Nucleus accumbens (tissue), 56 donors: ENCODE measurements at places on chromosomes 16 and 17.

GRCh38 chr16:70578035-70578434 is 54.4 kb downstream of the SF3B3 start:
- DNase-seq = no peak

- DNase-seq = no peak
Observed at GRCh38 chr17:14460516-14461226, 159.8 kb downstream of the HS3ST3B1 start.

- no peak for DNase-seq
Observed at GRCh38 chr17:65703891-65704290, 142.4 kb upstream of the AXIN2 start.

DNA sequence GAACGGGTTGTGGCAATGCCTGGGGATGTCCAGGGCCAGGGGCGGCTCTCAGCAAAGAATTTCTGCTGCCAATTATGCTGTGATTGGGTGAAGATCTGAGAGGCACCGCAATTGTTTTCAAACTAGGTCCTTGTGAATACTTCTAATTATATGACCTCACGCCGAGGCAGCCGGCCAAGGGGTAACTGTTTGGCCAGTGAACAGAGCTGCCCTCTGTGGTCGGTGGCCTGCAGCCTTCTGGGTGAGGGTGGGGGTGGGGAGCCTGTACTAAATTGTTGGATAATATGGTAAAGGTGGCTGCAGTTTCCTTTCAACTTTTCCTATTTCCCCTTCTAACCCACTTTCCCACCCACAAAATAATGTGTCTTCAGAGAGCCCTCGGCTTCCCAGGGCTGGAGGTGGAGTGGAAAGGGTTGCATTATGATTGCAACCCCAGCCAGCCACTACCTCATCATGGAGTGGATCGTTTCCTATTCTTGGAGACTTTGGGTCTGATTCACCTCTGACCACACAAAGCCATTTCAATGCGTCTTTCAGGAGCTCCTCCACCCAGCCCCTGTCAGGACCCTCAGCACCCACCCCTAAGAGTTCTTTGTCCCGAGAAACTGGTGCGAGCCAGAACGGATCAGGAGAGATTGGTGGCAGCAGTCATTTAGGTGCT is 2.0 kb upstream of the DNAI2 start:
- DNase-seq = peak; percentile 92

- no peak for DNase-seq
Observed at GRCh38 chr17:66200685-66201092, 8.8 kb upstream of the CEP112 start.

- no peak for DNase-seq
Observed at GRCh38 chr17:66691644-66692420, 143.1 kb upstream of the CACNG5 start.

- DNase-seq = no peak
Observed at GRCh38 chr16:66619534-66620428, 15.3 kb downstream of the CMTM3 start.

DNA sequence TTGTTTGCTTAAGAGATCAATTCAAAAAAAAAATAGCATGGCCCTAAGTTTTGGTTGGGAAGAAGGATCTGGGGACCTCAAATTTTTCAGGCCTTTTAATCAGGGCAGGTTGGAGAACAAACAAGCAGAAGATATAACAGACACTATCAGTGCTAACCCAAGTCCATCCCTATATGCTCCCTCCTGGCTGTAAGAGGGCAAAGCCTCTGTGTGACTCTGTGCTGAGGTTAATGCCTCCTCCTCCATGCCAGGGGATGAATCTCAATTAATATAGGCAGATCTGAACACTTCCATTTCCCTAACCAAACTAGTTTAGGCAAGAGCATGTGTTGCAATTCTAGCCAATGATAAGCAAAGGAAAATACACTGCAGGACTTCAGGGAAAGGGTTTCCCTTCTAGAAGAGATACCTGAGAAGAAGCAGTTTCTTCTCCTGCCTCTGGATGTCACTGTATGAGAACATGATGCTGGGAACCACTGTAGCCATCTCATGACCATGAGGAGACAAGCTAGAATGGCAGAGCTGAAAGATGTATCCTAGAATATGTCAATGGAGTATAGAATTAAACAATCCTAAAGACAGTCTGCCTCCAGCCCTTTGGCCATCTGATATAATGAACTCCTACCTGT is 76.0 kb downstream of the CHD9NB start:
- no peak for DNase-seq

DNA sequence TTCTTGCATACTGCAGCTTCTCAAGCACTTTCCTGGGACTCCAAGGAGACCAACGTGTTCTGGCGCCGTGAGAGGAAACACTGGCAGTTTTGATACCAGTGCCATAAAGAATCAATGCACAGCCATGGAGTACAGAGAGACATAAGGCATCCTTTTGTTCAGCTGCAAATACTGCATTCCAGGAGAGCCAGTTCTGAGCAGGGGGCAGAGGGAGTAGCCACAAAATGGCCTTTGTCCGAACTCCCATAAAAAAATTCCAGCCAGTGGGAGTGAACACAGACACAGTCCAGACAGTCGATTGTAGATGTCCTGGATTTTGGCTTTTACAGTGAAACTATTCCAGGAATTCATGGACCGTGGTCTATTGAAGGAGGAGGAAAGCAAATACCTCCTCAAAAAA is 36.2 kb upstream of the TEKT3 start:
- DNase-seq = no peak

GRCh38 chr16:49097964-49098363 is 183.7 kb downstream of the CBLN1 start:
- no peak for DNase-seq

DNA sequence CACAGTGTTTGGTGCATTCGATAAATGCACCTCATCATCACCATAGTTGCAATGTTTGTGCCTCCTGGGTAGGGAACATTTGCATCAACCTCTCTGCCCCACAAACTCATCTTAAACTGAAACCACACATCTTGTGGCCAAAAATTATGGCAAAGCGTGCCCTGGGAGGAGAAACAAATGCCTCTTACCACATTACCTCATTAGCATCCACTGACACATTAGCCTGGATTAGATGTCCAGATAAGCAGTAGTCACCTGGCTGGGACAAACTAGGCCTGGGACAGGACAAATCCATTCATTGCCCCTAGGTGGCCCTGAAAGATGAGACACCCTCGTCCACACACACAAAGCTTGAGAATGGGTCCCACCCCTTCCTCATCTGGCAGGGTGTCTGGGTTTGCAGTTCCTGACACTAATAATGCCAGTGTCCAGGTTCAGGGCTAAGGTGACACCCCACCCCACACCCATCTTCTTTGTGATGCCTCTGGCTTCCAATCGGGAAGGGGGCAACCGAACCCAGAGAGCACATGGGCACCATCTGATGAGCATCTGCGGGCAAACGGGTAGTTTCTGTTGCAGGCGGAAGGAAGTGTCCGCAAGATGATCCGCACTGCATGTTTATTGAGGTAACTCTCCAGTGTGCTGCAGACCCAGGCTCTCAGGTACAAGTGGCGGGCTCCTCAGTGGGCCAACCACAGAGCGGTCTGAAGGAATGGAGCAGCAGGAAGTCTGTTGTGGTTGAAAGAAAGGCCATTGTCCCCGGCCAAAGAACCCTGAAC is 8.6 kb downstream of the XYLT1 start:
- no peak for DNase-seq

GRCh38 chr16:25066747-25067631 is 44.6 kb upstream of the LCMT1 start:
- DNase-seq = peak; percentile 40

GRCh38 chr17:2532146-2532720 is 20.5 kb upstream of the METTL16 start:
- no peak for DNase-seq

DNA sequence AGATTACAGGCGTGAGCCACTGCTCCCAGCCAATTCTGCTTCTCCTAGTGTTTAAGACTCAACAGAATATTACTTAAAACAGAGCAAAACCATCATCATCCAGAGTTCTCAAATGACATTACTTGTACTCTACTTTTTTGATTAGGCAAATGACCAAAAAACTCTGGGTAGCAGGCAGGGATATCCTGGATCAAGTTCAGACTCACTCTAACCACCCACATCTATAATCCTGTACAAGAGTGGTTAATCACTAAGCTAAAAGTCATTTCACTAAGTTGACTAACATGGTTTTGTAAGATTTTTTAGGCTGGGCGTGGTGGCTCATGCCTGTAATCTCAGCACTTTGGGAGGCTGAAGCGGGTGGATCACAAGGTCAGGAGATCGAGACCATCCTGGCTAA is 6.8 kb downstream of the NAE1 start:
- DNase-seq = no peak

DNA sequence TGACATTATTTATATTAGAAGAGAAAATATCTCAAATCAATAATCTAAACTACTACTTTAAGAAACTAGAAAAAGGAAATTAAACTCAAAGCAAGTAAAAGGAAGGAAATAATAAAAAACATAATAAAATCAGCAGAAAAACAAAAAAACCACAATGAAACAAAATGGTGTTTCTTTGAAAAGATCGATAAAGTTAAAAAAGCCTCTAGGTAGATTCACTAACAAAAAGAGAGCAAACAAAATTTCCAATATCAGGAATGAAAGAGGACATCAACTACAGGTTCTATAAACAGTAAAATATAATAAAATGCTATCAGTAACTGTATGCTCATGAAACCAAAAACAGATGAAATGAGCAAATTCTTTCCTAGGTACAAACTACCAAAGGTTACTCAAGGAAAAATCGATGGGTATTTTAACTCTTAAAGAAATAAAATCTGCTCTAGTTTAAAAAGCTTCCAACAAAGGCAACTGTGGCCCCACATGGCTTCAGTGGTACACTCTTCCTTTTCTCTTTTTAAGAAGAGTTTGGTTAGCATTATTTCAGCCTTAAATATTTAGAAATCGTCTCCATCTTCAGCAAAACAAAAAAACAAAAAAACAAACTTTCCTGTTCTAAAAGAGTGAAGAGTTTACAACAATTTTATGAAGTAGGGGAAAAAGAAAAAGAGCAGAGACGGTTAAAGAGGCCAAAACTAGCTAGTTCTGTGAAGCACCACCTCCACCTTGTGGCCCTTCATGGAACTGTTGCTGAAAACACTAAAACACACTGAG is 102.2 kb downstream of the TRIM37 start:
- peak; percentile 2 for DNase-seq

DNA sequence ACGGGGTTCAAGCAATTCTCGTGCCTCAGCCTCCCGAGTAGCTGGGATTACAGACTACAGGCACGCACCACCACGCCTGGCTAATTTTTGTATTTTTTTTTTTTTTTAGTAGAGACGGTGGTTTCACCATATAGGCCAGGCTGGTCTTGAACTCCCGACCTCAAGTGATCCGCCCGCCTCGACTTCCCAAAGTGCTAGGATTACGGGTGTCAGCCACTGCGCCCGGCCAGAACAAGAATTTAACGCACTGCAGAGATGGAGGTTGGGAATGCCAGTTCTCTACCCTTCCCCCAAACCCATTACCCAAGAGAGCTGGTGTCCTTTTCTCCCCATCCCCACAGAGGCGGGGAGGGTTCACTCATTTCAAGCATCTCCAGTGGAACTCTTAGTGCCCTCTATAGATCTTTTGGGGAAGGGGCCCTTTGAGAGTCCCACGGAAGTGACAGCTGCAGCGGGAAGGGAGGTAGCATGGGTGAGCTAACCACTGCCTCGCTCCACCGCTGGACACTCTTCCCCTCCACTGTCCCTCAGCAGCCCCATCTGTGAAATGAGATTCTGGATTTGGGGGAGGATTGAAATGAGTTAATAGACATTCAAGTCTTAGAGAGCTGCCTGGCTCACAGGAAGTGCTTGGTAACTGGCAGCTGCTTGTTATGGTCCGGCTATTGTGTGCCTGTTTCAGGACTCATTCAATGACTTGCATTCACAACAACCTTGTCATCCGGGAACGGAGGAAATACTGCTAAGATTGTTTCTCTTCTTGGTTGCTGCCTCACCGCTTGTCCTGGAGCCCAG is 3.5 kb upstream of the UBALD2 start:
- DNase-seq = no peak

DNA sequence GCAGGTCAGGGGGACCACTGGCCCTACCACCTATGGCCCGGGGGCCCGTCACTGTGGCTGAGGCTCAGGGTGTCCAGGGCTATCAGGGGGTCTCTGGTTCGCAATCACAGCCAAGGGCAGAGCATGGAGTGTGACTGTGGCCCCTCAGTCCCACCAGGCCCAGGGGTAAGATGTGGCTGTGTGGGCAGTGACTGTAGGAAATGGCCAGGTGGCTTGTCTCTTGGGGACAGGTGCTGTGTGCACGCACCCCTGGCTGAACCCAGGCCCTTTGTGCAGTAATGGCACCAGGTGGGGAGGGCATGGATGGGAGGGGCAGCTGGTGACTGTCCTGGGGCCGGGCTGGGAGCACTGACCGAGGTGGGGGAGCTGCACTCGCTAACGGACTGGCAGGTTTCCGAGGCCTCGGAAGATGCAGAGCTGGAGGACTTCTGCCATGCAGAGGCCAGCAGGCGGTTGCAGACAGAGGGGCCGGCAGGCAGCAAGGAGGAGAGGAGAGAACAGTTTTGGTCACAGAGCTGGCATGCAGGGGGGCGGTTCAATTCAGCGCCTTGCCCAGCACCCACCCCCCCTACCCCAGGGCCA is 18.8 kb downstream of the IL34 start:
- no peak for DNase-seq

- DNase-seq = no peak
Observed at GRCh38 chr16:10906914-10907756, 30.1 kb downstream of the CIITA start.

- no peak for DNase-seq
Observed at GRCh38 chr16:49600976-49601375, 227.4 kb downstream of the C16orf78 start.

DNA sequence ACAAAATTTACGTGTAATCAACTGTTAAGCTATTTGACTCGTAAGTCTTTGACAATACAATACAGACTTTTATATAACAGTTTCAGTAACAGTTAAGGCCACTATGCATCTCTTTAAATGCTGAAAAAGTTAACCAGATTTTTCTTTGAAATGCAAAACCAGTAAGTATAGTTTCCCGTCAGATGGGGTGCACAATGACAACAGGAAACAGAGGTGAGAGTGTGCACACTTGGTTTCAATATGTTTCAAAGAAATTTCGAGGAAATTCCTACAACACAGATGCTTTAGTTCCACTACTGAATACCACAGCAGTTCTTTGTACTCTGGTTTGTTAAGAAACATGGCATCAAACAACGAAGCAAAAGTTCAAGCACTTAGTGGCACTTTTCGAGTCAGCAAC is 48.4 kb downstream of the RNF157 start:
- no peak for DNase-seq

GRCh38 chr16:49712542-49712941 is 143.4 kb downstream of the ZNF423 start:
- no peak for DNase-seq

GRCh38 chr16:2881783-2882649 is 999 bp upstream of the FLYWCH2 start:
- no peak for DNase-seq

- DNase-seq = no peak
Observed at GRCh38 chr16:51952500-51952899, 594.4 kb downstream of the TOX3 start.

- no peak for DNase-seq
Observed at GRCh38 chr16:81026429-81026828, 9.2 kb upstream of the ATMIN start.
